Stimulated activated CD8-positive, alpha-beta memory T cell treated with anti-CD3 and anti-CD28 coated beads, Interleukin-7, amount 100 ng/mL, for 4 hours (primary cell): ENCODE measurements at places on chromosomes 2 and 18.

DNA sequence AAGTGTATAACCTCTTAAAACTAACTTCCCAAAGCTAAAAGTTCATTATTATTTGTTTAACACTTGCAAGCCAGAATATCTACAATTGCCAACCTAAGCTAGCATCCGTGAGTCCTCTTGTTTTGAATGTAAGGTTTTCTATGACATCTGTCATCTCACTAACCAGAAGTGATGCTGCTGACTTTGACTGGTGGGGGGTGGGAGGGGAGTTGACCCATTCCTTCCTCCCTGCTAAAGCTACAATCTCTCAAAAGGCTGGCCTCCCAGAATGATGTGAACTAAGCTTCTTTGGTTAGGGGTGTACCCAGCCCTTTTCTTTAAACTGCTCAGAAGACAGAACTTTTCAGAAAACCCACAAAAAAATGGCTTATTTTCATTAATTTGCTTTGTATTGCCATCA, 280.6 kb downstream of the ZEB2 start:
- DNase-seq: no peak

DNA sequence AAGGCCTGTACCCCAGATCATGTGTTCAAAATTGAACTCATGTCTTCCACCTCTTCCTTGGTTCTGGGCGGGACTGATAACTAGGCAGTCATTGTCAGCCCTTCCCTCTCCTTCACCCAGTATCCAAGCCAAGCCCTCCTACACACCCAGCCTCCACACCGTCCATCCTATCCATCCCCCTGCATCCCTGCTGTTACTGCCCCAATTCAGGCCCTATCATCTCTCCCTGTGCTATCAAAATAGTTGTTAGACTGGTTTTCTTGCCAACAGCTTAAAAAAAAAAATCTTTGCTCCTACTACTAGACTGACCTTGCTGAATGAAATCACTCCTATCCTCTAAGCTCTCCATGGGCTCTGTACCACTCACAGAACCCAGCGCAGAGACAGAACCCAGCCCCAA, 32.8 kb downstream of the TGFA start:
- DNase-seq: no peak

- DNase-seq: no peak
Measured at GRCh38 chr2:32905270-32905669, 41.5 kb upstream of the LTBP1 start.

DNA sequence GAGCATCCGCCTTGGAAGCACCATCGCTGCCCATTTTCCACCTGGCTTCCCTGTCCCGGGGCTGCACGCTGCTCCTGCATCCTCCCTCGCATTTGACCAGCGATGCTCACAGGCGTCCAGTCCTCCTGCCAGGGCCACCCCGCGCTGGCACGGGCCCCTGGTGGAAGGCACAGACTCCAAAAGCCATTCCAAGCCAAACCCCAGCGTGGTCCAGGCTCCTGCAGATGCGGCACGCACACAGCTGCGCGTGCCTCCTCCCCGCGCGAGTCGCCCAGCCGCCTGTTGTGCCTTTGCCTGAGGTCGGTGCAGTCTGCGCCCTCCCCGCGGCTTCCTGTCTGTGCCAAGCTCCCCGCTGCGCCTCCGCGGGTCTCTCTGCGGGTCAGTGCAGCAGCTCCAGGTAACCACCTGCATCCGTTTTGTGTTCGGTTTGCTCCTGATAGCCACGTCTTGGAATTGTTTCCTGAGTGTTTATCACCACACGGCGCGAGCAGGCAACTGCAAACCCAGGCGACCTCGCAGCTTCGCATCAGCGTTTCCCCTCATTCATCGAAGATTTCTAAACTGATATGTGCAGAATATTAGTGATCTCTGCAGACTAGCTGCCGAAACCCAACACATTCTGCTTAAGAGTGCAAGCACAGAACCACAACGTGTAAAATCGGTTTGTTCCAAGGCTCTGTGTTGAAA, 65.2 kb upstream of the SALL3 start:
- no peak for DNase-seq

DNA sequence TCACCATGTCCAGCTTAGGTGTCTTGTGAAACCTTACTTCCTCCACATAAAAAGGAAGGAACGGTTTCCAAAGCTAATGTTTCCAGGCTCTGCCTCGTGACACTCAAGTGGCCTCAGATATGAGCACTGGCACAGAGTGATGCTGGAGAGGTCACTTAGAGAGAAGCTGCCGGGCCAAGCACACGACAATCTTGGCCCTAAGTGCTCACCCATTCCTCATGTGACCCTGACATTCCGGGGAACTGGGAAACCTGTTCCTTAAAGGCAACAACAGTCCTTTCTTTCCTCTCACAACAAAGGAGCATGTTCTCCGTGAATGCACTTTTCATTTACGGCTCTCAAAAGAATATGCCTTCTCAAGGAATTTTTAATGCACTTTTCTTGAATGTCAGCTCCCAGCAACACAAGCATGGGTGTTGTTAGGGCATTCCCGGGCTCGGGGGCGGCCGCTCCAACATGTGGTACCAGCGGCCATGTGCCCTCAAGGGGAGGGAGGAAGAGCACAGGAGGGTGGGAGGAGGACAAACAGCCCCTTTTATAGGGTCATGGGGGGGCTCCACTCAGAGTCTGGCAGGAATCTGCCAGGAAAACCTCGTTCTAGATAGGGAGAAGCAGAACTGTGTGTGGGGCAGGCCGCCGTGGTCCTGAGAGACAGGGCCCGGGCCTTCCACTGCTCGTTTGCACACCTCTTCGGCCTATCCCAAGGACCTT, 118.6 kb downstream of the MBP start:
- DNase-seq: no peak

DNA sequence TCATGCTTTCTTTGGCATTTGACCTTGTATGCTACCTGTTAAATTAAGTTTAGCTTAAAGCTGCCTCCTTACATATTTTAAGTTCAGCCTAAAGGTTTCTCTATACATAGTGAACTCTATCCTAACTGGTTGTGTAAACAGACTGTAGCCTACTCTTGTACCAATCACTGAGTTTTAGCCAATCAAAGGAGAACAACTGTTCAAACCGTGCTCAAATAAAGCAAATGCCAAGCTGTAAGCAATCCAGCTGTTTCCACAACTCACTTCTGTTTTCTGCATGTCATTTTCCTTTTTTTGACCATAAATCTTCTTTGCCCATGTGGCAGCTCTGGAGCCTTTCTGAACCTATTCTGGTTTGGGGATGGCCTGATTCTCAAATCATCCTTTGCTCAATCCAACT, 1603.8 kb upstream of the ACVR2A start:
- DNase-seq: no peak

GRCh38 chr2:234110219-234110618, 59.7 kb downstream of the SPP2 start:
- no peak for DNase-seq

GRCh38 chr18:49878015-49878414, 64.7 kb upstream of the ACAA2 start:
- DNase-seq: no peak

DNA sequence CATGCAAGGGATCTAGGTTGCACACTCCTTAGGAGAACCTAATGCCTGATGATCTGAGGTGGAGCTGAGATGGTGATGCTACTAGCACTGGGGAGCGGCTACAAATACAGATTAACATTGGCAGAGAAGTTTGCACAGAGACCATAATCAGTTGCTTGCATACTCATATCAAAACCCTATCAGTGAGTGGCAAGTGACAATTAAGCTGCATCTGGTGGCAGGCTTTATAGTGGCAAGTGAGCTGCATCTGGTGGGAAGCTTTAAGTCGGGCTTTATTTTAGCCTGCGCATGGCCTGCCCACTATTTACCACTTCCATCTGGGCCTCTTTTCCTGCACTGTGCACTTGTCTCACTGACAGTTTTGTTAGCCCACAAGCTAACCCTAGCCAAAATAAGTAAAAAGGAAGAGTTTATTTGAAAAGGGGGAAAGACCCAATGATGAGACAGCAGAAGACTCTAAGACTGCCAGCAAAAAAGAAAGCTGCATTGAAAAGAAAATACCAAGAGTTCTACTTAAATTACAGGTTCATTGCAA, 140.9 kb upstream of the B3GNT2 start:
- DNase-seq: no peak

GRCh38 chr18:9091066-9091476, 11.4 kb upstream of the NDUFV2 start:
- peak; percentile 38 for DNase-seq

- DNase-seq: no peak
Measured at GRCh38 chr2:206721256-206721920, 3.2 kb upstream of the DYTN start.

GRCh38 chr2:171747371-171747770, 60.1 kb downstream of the DYNC1I2 start:
- DNase-seq: no peak

GRCh38 chr2:102130647-102130991, 11.9 kb upstream of the IL1R1 start:
- no peak for DNase-seq

GRCh38 chr2:79585701-79586433, 73.0 kb downstream of the CTNNA2 start:
- no peak for DNase-seq

GRCh38 chr2:49226360-49226759, 72.0 kb upstream of the FSHR start:
- no peak for DNase-seq

- DNase-seq: no peak
Measured at GRCh38 chr2:204604061-204604460, 58.8 kb downstream of the PARD3B start.

GRCh38 chr2:61493523-61493942, 22.6 kb upstream of the USP34 start:
- no peak for DNase-seq

GRCh38 chr2:105426626-105427292, 27.9 kb upstream of the FHL2 start:
- DNase-seq: no peak

DNA sequence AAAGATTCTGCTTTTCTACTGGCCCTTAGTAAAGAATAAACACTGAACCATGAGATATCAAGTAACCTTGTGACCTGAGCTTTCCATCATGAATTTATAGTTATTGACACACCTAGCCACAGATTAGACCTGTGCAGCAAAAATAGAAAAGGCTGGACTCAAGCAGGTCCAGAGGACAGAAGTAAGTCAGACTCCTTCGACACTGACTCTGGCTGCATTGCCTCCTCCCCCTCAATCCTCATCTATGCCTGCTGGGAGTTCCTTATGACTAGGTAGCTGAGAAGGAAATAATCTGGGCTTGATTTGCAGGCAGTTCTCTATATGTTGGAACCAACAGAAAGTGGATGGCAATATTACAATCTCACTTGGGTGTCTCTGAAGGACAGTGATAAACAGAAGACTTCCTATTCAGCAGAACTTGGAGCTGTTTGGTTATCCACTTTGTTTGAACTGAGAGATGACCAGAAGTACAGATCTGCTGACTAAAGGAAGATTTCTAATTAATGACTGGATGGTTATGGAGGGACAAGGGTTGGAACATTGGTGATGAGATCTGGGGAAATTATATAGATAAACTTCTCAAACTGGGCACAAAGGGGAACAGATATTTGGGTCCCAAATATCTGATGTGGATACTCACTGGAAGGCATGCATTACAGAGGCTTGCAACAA, 39.4 kb downstream of the ARID5A start:
- no peak for DNase-seq

GRCh38 chr2:162826921-162827320, 11.6 kb downstream of the KCNH7 start:
- no peak for DNase-seq

- no peak for DNase-seq
Measured at GRCh38 chr2:227450311-227450841, 21.6 kb upstream of the AGFG1 start.

DNA sequence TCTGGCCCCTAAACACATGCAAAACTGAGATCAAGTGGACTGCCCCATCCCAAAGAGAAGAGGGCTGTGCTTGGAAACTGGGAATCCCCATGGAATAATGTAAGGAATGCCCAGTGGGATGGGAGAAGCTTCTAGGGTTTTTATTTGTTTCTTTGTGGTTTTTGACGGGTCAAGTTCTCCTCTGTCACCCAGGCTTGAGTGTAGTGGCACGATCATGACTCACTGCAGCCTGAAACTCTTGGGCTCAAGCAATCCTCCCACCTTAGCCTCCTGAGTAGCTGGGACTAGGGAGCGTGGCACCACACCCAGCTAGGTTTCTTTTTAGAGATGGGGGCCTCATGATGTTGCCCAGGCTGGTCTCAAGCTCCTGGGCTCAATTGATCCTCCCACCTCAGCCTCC, 101.7 kb upstream of the ZSWIM2 start:
- DNase-seq: no peak

- DNase-seq: no peak
Measured at GRCh38 chr2:4255491-4255890, 552.1 kb downstream of the DCDC2C start.
